ENCODE measurements at places on chromosomes 3 and 15. TPM values are rescaled to one million over a fixed set of nuclear protein-coding genes. Genes with fewer than 3 reads are reported as not detected.
A peak's percentile ranks its signal among the peaks of the same experiment; 100 is the strongest.

GRCh38 chr15:101172501-101173071, 79.3 kb downstream of the CHSY1 start:
- no peak for DNase-seq

The HTR3E gene
- 0.72 TPM for total RNA-seq

- no peak for DNase-seq
Observed at GRCh38 chr3:61030469-61031035, 220.7 kb downstream of the FHIT start.

The GADL1 gene
- total RNA-seq, result 7.7 TPM

DNA sequence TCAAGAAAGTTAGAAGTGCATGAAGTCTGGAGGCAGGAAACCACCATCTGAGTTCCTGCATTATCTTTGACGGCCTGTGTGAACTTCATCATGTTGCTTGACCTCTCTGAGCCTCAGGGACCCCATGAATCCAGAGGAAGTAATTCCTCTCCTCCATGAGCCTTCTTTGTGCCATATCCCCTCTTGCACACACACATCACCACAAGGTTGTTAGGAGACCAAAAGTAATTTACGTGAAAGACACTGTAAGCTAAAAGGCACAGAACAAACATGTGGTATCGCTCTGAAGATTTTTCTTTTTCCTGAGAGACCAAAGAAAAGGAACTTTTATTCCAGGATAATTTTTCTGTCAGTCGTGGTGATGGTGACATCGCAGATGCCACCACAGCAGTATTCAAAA, 55.9 kb upstream of the BCL6 start:
- DNase-seq, result no peak

GRCh38 chr3:150822636-150823035, 59.7 kb upstream of the SIAH2 start:
- DNase-seq, result no peak

DNA sequence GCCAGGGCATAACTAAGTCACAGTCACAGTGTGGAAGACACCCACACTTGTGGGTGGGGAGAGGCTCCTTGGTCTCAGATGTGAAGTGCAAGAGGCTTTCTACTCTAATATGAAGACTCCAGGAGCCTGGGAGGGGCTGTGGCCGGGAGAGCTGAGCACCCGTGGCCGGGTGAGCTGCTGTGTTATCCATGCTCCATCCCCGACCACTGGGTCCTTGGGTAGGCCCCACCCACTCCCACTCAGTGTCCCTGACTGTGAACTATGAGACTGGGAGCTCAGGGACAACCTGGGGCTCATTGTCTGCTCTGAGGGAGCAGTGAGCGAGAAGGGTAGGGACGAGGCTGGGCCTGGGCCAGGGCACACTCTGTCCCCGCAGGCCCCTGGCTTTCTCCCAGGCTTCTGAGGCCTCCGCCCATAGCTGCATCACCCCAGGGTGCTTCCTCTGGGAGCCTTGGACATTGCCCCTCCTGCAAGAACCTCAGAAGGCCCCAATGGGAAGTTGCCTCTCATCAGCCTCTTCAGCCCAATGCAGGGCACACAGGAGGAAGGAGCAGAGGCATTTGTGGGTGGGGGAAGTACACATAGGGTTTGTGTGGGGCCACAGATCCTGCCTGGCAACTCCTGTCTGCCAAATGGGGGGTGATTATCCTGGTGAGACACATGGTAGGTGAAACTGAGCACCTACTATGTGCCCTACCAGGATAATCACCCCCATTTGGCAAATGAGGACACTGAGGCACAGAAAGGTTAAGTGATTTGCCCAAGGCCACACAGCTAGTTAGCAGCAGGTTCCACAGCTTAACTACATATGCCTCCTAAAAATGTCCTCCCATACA, 2.4 kb downstream of the ANPEP start:
- no peak for DNase-seq

- DNase-seq, result peak; percentile 31
Observed at GRCh38 chr3:13884851-13885703, 5.2 kb upstream of the WNT7A start.

- DNase-seq, result no peak
Observed at GRCh38 chr3:40258555-40258954, 51.0 kb upstream of the EIF1B start.

DNA sequence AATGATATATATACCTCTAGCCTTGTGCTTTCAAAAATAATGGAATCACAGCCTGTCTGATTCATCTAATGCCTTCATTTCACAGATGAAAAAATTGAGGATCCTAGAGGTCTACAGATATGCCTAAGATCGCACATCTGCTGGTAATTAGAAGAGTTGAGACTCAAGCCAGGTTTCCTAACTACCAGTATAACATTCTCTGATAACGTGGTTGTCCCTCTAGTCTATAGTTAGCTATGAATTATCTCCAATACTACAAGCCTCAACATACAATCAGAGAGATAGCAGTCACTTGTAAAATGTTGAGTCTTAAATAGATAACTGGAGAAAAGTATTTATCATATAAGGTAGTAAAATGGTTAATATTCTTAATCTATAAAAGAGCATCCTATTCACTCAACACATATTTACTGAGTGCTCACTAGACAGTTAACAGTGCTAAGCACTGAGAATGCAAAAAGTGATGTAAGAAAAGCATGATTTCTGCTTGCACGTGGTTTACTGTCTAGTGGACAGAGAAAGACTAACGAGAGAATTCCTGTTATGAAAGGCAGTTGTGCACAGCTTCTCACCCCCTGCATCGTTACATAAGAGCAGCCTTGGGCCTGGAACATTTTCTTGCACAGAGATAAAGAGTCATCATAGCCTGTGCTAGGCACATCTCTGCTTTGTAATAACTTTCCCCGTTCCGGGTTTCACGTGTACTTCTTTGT, 4.9 kb upstream of the ENTPD3 start:
- DNase-seq, result no peak

The DZIP3 gene
- 8.4 TPM for total RNA-seq

The ECE2 gene
- total RNA-seq, result not detected

DNA sequence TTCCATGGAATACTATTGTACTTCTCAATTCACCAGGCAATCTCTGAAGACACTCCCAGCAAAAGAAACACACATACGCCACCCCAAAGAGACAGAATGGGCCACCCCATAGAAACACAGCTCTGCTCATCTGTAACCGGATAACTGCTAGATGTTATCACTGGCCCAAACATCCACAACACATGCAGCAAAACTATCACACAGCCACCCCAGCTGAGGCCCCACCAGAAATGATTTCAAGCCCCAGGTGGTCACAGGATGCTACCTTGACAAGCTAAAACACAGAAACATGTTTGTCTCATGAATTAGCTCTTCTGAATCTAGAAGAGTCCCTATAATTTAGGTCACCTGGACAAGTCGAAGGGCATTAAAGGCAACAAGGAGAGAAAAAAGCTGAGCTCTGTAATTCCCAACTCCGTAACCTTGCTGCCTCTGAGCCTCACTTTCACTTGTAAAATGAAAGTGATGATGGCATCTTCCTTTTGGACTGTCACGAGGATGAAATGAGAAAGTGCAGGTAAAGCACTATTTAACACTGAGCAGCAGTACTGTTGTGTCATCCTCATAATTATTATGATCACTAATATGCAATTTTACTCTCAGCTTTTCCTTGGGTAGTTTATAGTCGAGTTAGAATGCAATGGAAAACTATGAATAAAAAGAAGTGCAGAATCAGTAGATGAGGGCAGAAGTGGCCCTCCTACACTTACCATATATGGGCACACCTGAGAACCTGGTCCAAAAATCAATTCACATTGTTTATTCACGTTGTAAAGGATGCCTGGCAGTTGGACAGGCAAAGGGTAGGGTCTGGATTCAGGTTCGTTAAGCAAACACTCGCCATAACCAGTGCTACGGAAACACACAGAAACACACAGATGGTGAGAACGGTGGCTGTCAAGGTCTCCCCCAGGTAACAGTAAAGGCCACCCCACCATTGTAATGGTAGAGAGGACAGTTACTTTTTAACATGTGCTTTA, 38.6 kb downstream of the ADAMTS9 start:
- DNase-seq, result no peak

The IL20RB gene
- 2.9 TPM for total RNA-seq

The ROPN1 gene
- 1.4 TPM for total RNA-seq

DNA sequence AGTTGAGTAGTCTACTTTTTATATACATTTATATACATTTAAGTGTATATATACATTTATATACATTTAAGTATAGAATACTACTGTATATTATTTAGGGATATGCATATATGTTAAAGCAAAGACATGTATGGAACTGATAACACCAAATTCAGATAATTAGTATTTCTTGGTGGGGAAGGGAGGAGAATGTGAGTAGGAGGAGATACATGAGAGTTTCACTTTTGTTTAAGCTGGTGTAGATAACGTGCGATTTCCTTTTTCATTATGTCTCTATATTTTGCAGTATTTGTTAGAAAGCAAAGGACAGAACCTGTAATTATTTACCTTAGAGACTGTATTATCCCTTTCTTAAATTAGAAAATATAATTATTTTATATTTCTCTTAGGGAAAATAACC, 16.6 kb upstream of the NIT2 start:
- DNase-seq, result no peak
